ENCODE measurements at places on chromosomes 16 and 17.

DNA sequence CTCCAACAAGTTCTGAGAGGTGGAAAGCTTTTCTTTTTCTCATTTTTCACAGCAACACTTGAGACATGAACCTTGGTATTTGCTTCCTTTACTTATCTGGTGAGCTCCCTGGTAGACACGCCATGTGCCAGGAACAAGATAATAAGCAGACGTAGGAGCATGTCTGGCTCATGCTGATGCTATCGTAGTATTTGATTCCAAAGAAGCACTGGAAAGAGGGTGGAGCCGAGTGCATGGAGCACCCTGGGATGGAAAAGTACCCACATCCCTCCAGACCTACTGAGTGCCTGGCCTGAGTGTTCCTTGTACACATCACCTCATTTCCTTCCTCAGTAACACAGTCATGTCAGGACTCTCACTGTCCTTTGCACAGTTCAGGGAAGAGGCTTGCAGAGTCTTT lies 231.0 kb downstream of the CBLN1 start:
- DNase-seq, result no peak

DNA sequence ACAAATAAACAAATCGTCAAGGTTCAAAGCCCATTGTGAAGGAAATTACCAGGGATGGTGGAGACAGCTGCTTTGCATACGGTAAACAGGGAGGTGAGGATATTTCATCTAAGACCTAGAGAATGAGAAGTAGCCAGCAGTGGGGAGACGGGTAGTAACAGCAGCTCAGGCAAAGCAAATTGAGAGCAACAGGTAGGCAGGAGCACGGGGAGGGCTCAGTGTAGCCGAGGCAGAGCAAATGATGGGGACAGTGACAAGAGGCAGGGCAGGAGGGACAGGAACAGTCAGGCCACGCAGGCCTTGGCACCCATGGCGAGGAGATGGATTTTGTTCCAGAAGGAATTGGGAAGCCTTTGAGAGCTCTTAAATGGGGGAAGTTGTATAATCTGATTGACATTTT lies 29.0 kb upstream of the SBK1 start:
- DNase-seq, result no peak

DNA sequence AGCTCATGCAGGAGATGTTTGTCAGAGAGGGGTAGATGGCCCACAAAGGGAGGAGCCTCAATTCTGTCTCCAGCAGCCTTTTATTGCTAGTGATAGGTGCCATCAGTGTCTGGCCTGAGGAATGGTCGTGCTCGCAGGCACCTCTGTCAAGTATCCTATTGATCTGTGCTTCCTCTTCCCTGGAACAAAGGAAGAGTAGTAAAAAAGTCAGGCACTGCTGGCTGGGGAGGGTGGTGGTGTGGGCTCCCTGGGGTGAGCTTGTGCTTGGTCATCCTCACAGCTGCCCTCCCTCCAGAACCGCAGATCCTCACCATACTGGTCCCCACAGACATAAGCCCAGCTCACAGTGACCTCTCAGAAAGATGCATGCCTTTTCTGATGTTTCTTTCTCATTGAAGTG lies 15.0 kb upstream of the SALL1 start:
- no peak for DNase-seq

DNA sequence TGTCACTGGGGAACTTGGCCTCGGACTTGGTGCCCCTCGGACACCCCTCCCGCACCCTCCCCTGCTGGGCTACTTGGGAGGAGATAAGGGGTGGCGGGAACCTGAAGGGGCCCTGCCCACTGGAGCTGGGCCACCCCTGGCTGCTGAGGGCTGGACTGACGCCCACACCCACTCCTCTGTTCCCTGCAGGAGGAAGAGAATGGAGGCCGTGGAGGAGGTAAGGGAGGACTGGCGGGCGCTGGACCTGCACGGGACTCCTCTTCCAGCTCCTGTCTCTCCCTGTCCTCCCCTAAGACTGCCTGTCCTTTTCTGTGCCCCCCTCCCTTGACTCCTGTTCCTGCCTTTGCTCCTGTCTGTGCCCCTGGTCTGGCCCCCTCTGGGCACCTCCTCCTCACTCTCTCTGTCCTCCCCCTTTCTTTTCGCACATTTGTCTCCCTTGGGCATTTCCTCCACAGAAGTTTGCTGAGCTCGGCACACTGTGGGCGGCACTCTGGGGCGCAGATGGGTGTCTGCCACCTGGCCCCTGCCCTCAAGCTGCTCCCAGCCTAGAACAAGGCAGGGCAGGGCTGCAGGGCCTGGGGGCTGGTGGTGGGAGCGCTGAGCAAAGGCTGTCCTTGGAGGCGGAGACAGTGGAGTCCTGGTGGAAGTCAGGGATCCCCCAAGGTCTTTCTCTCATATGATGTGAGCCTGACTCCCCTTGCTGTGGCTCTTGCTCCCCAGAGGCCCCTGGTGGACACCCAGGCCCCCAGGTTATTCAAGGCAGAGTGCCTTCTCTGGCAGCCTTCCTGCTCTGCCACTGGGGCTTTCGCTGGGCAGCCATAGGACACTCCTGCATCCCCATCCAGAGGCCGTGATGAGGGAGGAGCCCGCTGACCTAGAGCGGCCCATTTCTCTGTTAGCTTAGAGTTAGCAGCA lies 32.7 kb downstream of the ARHGAP23 start:
- no peak for DNase-seq

GRCh38 chr16:64419832-64420231 lies 702.0 kb downstream of the CDH11 start:
- no peak for DNase-seq

GRCh38 chr17:492022-492413 lies 139.4 kb upstream of the RPH3AL start:
- DNase-seq, result no peak

- no peak for DNase-seq
These were observed 1.5 kb downstream of the ATXN7L3 start for GRCh38 chr17:44197980-44198720.

GRCh38 chr17:151886-152859 lies 14.8 kb downstream of the SCGB1C2 start:
- no peak for DNase-seq

- no peak for DNase-seq
These were observed 14.7 kb upstream of the ST6GALNAC1 start for GRCh38 chr17:76658242-76658662.

GRCh38 chr16:75754141-75754540 lies 27.9 kb upstream of the CPHXL start:
- no peak for DNase-seq

GRCh38 chr16:70809392-70810060 lies 8.6 kb upstream of the VAC14 start:
- DNase-seq, result no peak
